Small intestine (tissue), 16 donors: ENCODE measurements at places on chromosomes 5 and 9. TPM values are rescaled to one million over a fixed set of nuclear protein-coding genes. Genes with fewer than 3 reads are reported as not detected.

GRCh38 chr9:116153765-116154333 is at the start of gene PAPPA:
Gene PAPPA, plus strand, starts transcription at chr9:116153791. Its CDS starts 382 bp downstream, at chr9:116154173.
- DNase-seq: no peak

- no peak for DNase-seq
Measured at GRCh38 chr5:176955895-176956294, 50.7 kb downstream of the UIMC1 start.

DNA sequence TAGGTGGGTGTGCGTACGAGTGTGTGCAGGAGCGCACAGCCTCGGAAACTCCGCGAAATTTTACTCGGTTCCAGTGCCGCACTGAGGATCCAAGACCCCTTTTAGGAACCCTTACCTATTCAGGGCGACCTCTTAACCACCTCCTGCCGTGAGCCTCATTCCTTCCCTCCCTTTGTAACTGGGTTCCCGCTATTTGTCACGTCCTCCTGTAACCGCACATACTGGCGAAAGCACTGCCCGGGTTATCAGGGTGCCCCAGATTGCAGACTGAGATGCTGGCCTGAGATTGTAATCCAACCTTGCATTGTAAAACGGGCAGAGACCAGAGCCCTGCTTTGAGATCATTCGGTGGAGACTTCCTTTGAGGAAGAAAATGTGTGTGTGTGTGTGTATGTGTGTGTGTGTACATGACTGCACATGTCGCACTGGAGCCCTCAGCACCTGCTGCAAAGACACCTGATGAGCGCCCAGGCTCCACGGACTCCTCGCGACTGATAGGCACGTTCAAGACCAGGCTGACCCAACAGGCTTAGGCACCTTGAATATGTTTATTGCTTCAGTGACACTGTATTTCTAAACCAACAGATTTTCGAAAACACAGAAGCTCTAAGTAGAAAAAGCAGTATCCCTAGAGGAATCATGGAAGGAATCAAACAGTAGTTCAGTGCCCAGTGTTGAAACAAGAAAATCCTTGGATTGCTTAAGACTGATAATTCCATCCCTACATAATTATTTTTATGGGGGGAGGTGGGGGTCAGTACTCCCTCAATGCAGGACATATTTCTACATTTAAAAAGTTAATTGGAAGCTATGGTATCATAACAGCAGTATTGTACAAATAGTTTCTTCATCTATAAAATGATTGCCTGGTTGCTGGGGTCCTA is 86.5 kb upstream of the TNFAIP8 start:
- peak; percentile 56 for DNase-seq

GRCh38 chr5:38650946-38651345 is 94.5 kb upstream of the LIFR start:
- DNase-seq: no peak

DNA sequence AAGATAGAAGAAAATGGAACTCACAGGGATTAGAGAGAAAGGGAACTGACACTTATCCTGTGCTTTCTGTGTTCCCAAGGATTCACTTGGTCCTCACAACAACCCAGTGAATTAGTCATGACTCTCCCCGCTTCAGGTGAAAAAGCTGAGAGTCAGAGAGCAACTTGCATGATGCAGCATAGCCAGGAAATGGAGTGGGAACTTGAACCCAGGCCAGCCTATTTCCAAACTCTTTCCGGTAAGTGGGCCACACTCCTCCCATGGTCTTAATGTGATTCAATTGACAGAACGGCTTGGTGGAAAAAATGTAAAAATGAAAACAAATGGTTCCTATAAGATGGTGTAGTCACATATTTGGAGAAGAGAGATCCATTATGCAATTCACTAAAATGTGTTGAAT is 45.9 kb upstream of the CEMIP2 start:
- no peak for DNase-seq

- DNase-seq: no peak
Measured at GRCh38 chr5:168072665-168073064, 218.8 kb upstream of the WWC1 start.

DNA sequence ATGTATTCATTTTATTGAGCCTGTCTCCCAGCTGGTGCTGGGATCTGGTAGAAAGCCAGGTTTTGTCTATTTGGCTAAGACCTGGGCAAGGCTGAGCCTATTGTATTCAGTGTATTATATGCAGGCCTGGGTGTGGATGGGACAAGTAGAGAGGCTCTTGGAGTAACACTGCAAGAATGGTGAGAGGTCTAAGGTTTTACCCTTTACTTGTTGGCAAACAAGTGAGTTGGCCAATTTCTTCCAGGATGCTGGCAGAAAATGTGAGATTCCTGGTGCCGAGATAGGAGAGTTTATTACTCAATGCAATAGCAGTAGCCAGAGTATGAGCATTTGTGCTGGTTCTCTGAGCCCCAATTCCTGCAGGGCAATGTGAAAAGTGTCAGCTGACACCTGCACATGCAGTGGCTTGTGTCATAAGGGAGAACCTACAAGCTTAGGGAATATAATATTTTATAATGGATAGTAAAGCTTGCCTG is 141.7 kb upstream of the PRLR start:
- peak; percentile 35 for DNase-seq

- DNase-seq: no peak
Measured at GRCh38 chr5:178866946-178867345, 7.2 kb downstream of the ZNF354B start.

DNA sequence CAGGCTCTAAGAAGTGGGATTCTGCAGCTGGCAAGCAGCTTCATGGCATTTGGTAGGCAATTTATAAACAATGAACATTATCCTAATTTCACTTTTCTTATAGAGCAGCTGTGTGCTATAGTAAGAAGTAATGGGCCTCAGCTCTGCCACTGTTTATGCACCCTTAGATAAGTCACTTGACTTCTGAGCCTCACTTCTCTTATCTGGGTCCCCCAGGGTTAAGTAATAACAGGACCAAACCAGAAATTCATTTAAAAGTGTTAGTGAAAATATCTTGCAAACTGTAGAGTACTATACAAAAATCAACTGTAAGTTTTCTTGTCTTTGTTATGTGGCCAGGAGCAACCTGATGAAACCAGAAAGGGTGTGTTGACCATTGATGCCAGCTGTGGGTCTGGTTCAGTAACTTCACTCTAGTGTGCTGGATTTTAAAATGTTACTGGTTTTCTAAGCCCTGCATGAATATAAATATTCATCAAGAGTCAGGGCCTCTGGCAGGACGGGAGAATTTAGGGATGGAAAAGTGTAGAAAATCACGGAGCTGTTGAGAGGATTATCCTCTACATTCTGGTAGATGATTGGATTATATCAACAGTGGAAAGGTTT is 24.2 kb downstream of the TNFAIP8 start:
- no peak for DNase-seq

DNA sequence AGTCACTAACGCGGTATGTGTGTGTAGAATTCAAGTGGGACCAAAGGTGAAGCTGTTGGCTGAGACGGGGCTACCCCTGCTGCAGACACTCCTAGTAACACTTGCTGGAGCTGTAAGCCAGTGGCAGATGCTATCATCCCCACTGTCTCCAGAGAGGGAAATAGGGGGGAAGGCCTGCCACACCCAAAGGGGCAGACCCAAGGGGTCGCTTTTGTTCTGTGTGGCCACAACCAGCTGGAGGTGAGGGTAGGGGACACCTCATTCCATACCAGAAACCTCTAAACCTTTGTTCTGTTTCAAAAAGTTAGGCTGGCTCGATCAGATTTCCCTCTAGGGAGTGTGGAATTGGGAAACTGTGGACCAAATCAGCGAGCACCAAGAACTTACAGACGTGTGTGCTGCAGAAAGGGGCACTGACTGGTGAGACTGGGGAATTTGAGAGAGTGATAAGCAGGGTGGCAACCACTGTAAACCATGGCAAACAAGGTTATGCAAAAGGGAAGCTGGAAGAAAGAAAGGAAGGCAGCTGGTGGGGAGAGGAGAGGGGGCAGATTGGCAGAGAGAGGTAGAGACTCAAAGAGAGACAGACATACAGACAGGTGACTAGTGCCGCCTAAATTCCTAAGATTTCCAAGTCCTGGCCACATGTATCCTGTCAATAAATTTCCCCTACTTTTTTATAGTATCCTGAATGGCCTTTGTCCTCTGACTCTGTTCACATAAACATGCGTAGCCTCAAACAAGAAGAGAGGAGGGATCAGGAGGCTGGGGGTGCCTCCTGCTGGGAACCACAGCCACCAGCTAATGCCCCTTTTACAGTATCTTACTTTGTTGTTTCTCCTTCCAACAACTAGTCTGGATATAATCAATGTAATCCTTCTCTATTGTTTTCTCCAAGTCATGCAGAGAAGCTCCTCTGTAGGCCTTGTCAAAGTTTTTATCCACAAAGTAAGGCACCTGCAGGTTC is 15.6 kb upstream of the SPATA24 start:
- peak; percentile 81 for DNase-seq

GRCh38 chr5:155148694-155149093 is 135.1 kb downstream of the KIF4B start:
- no peak for DNase-seq

- no peak for DNase-seq
Measured at GRCh38 chr5:173904151-173904550, 16.0 kb downstream of the CPEB4 start.

DNA sequence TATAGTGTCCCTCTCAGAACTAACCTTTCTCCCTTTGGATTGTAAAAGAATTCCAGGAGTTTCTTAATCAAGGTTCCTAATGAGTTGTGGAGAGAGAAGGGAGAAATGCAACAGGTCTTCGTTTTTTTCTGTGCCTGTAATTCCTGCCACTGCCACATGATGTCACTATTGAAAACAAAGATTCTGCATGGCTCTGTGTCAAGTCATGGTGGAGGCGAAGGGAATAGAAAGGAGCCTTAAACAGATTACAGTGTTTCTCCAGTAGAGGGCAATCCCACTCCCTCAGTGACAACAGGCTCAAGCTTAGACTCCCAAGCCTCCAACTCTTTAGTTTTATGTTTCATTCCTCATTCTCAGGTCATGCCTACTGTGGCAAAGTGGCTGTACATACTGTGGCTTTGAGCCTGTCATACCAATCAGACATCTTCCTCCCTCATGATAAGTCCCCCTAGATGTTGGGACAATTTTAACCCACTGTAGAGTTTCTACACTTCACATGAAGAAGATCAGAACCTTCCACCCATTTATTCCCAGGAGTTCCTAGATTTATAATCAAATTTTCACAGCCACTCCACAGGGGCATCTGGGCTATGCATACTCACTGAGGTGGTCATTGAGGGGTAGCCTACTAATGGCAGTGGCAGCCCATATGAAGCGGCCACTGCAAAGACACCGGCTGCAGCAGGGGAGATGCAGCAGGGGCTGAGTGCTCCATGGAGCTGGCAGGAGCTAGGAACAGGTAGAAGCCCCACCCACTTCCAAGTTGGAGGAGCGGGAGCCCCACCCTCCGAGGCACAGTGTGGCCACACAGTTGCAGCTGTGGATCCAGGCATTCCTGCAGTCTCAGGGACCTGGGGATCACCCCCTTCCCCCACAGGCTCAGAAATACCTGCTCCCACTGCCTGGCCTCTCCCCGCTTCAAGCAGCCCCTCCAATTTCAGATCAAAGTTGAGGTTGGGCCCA is 97.4 kb upstream of the TRIM32 start:
- DNase-seq: no peak

- no peak for DNase-seq
Measured at GRCh38 chr5:112742424-112742823, 4.7 kb downstream of the APC start.

- DNase-seq: no peak
Measured at GRCh38 chr5:95817430-95817829, 5.1 kb downstream of the GLRX start.

DNA sequence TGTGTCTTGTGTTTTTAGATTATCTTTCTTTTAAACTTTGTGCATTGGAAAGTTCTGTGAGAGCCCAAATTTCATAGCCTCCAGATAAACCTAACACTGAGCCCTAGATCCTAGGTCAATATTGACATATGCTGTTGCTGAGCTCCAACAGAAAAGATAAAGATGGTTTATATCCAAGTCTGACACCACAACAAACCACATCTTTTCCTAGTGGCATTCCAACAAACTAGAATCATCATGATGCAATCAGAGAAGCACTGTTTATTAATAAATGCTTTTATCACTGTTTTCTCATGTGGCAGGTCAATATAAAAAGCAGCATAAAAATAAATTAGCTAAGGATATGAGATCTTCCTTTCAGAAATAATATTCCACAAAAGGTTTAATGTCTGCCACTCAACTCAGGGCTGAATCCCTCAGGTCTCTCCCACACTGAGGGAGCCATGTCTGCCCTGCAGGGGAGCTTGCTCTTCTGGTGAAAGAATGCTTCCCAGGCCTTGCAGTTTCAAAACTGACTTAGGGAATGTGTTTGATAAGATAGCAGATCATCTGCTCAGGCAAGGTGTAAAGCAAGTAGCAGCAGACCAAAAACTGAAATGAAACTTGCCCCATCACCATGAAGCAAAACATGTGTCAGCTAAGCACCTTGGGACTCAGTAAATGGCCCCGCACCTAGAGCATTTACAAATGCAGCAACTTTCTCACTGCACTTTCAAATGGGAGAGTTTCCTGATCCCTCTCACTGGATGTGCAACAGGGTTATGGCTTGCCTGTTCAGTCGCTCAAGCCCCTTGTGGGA is 493.0 kb downstream of the AGTPBP1 start:
- no peak for DNase-seq

GRCh38 chr9:80447876-80448275 is 876.1 kb downstream of the TLE4 start:
- no peak for DNase-seq

DNA sequence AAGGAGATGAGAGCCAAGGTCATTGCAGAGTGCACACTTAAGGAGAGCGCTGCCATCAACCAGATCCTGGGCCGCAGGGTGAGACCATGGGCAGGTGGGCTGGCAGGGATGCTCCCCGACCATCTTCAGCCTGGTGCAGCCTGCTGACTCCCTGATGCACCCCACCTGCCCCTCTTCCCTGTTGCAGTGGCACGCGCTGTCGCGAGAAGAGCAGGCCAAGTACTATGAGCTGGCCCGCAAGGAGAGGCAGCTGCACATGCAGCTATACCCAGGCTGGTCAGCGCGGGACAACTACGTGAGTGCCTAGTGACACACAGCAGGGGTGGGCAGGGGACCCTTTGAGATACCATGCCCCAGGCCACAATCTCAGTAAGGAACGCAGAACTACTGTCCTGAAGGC is 28.3 kb downstream of the TCF7 start:
- no peak for DNase-seq

- no peak for DNase-seq
Measured at GRCh38 chr5:561408-561807, 37.2 kb upstream of the SLC9A3 start.

SPATA31D4 gene
- polyA plus RNA-seq: not detected

ST8SIA4 gene
- 0.27 TPM for polyA plus RNA-seq

ADAMTS13 gene
- 8.4 TPM for polyA plus RNA-seq

PCDHB7 gene
- polyA plus RNA-seq: 1.1 TPM

ARID3C gene
- not detected for polyA plus RNA-seq

SAPCD2 gene
- polyA plus RNA-seq: 0.81 TPM

ACOT12 gene
- polyA plus RNA-seq: 0.22 TPM
